Activated naive CD4-positive, alpha-beta T cell (primary cell): ENCODE measurements at places on chromosomes 5 and 9.

DNA sequence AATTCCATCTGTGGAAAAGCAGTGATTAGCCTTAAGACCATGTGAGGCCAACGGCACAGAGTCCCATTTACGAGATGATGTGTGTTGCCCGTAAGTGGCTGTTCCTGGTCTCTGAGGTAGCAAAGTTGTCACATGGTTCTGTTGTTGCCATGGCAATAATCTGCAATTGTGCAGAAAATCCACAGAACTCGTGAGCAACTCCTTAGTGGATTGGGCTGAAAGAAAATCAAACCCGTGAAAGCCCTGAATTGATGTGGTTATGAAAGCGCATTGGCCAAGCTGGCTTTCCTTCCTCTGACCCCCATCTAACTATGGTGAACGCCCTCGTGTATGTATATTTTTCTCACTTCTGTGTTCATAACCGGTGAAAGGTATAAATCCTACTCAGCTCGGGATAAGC lies 614.7 kb downstream of the EBF1 start:
- no peak for DNase-seq

- no peak for DNase-seq
Measured at GRCh38 chr5:118994595-118994994, 6.2 kb upstream of the DTWD2 start.

- DNase-seq, result peak; percentile 16
Measured at GRCh38 chr5:53479590-53480415, 626 bp upstream of the FST start.

DNA sequence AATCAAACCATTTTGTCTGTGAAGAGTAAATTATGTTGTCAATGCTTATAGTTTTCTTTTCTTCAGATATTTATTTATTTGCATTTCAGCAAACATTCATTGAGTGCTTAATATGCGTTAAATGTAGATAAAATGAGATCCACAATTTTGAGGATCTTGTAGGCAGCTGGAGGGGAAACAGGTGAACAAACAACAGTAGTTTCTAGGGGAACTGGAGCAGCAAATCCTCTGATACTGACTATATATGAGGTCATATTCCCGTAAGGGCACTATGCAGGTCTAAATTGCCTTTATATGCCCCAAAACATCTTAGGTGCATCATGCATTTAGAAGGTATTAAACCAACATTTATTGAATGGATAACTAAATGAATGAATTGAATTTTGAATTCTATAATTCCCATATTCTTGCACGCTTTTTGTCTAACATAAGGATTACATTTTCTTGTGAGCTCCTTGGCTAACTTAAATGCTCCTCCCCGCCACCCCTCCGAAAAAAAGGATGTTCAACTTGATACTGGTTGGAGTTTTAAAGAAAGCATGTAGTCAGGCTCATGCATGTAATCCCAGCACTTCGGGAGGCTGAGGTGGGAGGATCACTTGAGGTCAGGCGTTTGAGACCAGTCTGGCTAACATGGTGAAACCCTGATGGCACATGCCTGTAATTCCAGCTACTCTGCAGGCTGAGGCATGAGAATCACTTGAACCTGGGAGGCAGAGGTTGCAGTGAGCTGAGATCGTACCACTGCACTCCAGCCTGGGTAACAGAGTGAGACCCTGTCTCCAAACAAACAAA lies 299.8 kb downstream of the TMEM38B start:
- no peak for DNase-seq

DNA sequence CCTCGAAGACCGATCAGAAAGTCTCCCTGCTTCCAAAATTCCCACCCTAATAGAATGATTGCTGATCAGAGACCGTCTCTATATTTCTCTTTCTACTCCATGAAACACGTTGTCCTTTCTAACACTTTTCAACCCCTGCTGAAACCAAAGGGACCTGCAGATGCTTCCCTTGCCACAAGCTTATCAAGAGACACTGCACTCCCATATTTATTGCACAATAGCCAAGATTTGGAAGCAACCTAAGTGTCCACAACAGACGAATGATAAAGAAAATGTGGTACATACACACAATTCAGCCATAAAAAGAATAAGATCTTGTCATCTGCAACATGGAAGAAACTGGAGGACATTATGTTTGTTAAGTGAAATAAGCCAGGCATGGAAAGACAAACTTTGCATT lies 125.1 kb downstream of the FOXD1 start:
- DNase-seq, result no peak

GRCh38 chr5:17020678-17021601 lies 84.9 kb upstream of the MYO10 start:
- DNase-seq, result no peak

GRCh38 chr5:93395971-93396379 lies 185.0 kb downstream of the NR2F1-AS1 start:
- no peak for DNase-seq

GRCh38 chr5:177523711-177524538 lies 7.2 kb upstream of the DDX41 start:
- DNase-seq, result no peak

GRCh38 chr5:67234671-67235176 lies 38.1 kb upstream of the CD180 start:
- no peak for DNase-seq

DNA sequence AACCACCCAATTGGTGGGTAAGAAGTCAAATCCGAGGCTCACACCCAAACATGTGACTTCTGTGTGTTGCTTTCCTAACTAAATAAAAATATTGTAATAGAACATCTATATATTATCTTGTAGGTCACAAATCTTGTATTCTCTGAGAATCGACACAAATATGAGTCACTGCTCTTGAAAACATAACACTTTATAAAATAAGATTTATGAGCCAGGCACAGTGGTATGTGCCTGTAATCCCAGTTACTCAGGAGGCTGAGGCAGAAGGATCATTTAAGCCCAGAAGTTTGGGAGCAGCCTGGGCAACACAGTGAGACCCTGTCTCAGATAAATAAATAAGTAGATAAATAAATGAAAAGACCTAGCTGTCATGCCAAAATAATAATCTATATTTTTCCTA lies 624.1 kb downstream of the ANXA1 start:
- no peak for DNase-seq

- DNase-seq, result no peak
Measured at GRCh38 chr5:64214132-64214531, 48.5 kb downstream of the RNF180 start.

- no peak for DNase-seq
Measured at GRCh38 chr5:99460701-99461100, 531.9 kb upstream of the CHD1 start.

GRCh38 chr5:155587458-155587857 lies 573.9 kb downstream of the KIF4B start:
- DNase-seq, result no peak

GRCh38 chr5:145797336-145797735 lies 37.8 kb downstream of the PRELID2 start:
- no peak for DNase-seq

GRCh38 chr9:111662576-111663300 lies 1.3 kb downstream of the GNG10 start:
- DNase-seq, result no peak

DNA sequence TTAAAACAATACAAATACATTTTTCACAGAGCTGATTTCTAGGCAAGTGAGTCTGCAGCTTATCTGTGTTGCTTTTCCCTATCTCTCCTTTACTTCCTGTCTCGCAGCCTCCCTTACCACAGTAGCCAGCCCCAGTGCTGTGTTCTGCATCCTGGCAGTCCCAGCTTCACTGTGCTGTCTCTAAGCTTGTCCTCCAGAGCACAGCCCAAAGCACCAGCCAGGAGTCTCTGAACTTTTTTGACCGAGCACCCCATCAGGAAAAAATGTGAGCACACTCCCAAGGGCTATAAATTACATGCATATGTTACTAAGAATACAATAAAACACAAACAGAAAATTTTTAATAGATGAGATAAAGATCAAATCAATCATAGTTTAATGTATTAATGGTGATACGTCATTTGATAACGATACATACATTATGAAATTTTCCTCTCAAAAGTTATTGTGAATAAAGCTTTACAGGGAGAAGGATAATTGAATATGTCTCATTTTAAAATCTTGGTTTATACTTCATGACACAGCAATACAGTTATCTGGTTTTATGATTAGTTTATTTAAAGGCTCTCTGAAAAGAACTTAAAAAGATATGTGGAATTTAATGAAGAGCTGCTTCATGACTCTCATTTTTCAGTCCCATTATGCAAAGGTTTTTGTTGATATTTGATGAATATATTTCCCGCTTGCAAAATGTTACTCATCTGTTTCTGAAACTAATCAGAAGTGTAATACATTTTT lies 7.3 kb upstream of the RHOBTB3 start:
- no peak for DNase-seq

DNA sequence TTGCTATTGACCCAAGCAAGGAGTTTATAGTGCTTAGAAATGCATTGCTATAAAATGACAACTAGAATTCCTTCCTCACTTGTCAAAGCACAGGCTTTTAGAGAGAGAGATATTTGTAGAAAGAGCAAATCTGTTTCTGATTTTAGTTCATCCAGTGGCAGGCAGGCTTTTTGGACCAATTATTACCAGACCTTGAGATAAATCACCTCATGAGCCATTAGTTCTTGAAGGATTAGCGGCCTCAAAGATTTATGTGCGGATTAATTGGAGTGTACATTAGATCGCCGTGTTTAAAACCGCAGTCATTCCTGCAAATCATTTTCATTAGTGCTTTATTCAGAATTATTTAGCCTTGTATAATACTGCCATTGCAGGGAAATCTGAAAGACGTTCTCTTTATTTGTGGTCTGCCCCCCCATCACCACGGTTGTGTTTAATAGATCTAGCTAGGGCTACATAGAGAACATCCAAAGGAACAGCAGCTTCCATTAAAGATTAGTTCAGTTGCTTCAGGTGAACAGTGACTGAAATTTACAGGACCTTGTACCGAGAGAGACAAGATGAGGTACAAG lies 28.8 kb upstream of the TJP2 start:
- no peak for DNase-seq

DNA sequence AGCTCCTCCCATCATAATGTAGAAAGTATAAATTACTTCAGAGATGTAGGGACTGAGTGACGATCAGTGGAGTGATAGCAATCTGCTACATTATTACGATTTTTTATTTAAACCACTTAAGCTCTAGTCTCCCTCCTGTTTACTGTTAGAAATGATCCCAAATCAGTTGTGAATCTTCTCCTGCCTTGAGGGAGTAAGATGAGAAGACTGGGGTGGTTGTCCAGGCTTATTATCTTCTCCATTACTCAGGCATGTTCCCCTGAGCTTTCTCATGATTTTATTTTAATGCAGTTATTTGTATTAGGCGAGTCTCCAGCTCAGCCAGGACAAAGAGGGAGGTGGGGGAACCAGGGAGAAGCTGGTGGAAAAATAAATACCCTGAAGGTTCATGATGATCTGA lies 48.2 kb upstream of the CTNNA1 start:
- DNase-seq, result no peak

DNA sequence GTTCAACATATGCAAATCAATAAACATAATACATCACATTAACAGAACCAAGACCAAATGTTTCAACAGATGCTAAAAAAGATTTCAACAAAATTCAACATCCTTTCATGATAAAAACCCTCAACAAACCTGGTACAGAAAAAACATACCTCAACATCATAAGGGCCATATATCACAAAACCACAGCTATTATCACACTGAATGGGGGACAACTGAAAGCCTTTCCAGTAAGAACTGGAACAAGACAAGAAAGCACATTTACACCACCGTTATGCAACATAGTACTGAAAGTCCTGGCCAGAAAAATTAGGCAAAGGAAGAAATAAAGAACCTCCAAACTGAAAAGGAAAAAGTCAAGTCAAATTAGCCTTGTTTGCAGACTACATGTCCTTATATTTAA lies 93.6 kb downstream of the DTWD2 start:
- DNase-seq, result no peak

DNA sequence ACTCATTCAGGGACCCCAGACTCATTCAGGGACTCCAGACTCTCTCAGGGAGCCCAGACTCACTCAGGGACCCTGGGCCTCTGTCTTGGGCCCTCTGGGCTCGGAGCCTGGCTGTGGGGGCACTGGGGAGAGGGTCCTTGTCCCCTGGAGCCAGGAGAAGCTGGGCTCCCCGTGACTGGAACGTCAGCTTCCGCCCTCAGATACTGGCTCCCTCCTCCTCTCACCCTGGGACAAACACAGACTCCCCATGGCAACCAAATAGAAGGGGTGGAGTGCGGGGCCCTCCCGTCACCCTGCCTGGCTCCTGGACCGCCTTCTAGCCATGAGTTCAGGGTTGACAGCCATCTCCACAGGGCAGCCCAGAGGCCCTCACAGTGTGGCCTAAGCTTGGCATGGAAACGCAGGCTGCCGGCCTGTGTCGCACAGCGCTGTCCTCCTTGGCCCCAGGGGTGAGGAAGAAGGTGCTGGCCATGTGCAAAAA lies 27.6 kb downstream of the ZDHHC11B start:
- DNase-seq, result no peak

DNA sequence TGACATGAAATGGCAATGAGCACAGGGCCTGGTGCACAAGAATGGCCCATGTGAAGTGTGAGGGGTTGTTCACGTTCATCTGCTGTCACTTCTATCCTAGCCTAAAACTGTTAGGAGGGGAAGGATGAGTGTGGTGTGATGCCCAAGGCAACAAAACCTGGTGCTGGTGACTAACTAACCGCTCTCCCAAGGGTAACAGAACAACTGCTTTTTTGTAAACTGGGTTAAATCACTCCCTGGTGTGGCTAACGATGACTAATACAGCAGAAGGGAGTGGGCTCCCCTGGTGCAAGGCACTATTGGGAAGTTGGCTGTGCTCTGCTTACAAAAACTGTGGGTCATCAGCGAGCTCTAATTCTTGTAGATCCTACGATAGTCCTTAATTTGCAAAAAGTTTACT lies 103.2 kb upstream of the VCAN start:
- DNase-seq, result no peak

DNA sequence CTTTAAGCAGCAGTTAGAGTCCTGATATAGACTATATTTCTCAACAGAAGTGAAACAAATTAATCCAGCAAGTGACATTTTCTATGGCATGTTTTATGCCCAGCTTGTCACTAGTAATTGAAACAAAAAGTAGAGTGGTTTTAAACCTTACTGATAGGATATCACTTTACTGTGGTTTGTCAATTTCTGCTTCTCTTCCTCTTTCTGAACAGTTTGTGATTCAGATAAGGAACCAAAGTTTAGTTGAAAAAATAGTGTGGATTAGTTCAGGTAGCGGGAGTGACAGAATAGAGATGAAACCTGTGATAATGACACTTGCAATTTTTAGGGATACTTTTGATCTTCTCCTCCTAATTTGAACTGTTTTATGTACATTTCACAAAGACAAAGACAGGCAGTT lies 485.7 kb upstream of the EDIL3 start:
- DNase-seq, result no peak

GRCh38 chr5:94746731-94747124 lies 128.3 kb downstream of the SLF1 start:
- no peak for DNase-seq

DNA sequence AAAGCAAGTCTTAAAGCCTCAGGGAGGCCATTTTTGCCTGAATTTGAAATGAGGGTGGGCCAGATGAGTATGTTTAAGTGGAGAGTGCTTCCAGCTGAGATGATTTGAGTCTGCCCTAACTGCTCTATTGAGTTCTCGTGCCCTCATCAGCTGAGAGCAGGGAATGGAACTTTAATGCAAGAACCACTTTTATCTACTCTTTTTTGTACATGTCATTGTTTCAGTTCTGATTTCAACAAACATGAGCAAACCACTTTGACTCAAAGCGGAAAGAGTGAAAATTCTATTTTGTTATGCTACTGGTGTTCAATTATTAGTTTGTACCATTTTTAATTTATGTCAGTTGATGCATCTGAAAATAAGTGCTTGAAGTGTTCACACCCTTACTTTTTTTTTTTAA lies 35.8 kb downstream of the DCAF10 start:
- no peak for DNase-seq

- no peak for DNase-seq
Measured at GRCh38 chr5:164672931-164673694, 1167.7 kb downstream of the MAT2B start.

GRCh38 chr9:133129001-133129795 lies 8.2 kb upstream of the RALGDS start:
- DNase-seq, result no peak
